RPMI7951 (cell line): ENCODE measurements at places on chromosomes 11 and 22. TPM values are rescaled to one million over a fixed set of nuclear protein-coding genes. Genes with fewer than 3 reads are reported as not detected.

DNA sequence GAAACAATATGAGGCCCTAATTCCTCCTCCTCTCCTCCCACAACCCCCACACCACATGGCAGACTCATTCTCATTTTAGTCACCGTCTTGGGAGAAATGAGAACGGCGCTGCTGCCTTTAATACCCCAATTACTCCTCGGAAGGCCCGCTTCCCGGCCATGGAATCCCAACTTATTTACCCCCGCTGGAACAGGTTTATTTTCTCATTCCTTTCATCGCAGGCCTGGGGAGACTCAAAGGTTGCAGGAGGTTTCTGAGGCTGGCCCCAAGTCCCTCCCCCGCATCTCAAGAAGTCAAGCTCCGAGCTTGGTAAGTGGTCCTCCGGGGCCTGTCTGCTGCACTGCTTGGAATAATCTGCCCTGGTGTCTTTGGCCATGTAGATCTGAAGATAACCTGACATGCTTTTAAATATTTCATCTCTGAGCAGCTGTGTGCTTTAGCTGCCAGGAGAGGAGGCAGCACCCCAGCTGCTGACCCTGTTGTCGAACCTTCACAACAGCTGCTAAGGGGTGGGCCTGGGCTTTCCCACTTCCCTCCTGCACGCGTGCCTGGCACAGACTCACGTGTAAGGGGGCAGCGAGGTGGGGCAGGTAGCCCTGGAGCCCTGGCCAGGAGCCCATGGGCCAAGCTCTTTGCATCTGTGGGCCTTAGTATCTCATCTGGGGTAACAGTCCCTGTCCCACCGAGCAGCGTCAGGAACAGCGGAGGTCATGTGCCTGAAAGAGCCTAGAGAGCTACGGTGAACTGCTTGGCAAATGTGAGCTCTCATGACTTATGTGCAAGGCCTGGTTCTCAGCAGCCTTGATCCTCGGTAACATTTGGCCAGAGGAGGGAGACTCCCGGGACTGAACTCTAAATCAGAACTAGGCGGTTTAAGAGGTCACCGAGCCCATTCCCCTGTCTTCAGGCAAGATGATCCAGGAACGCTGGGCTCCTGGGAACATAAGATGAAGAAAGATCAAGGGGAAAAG, 164.6 kb downstream of the ST3GAL4 start:
- DNase-seq: no peak

GRCh38 chr11:132357811-132358572, 987.6 kb downstream of the NTM start:
- DNase-seq: no peak

DNA sequence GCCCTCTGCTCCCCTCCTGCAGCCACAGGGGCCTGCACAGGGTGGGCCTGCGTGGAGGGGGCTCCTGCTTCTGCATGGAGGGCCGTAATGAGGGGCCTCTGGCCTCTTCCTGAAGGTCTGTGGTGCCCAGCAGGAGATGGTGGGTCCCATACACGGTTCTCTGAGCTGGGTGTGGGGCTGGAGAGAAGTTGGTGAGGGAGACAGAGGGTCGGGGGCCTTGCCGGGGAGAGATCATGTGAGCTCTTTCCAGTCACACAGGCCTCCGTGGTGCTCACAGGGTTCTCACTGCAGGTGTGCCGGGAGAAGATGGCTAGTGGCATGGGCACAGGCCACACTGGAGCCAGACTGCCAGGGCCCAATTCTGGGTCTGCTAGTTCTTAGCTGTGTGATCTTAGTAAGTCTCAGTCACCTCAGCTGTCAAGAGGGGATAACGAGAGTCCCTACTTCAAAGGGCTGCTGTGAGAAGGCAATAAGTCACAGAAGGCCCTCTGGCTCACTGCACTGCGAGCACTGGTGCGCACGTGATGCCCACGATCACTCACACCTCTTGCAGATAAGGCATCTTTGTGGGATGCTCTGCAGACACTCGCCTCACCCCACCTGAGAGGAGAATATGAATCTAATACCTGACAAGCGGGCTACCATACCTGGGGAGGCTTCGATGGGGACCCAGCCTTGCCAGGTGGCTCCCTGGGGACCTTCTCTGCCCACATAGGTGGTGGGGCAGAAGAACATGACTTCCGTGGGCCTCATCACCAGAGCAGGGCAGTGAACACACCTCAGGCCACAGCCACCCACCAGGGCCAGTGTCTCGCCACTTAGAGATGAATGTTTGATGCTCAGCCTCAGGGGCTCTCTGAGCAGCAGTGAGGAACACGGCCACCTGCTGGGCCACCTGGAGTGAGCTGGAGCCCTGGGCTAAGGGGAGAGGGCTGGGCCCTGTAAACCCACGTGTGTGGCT, 14.5 kb downstream of the KCNC1 start:
- DNase-seq: no peak

Gene SYCE3
- total RNA-seq: not detected in 2 replicates

DNA sequence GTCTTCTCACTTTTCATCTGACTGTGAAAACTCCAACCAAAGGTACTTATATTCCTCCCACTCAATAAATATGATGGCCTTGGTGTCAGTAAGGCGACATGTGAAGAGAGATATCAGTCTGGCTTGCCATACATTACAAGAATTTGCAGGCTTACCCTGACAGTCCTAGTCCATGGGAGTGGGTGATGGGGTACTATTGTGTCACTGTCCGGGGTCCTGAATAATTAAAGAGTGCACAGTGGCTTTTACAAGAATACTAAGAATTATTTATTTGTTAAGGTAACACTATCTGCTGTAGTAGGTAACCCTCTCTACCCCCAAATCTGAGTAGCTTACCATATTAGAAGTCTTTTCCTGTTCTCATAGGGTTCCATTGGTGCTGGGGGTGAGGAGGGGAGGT, 23.1 kb upstream of the IZUMO1R start:
- no peak for DNase-seq

Gene MUC2
- total RNA-seq: not detected in 2 replicates

Gene CPT1B
- 4.8 and 5.0 TPM in 2 replicates for total RNA-seq

DNA sequence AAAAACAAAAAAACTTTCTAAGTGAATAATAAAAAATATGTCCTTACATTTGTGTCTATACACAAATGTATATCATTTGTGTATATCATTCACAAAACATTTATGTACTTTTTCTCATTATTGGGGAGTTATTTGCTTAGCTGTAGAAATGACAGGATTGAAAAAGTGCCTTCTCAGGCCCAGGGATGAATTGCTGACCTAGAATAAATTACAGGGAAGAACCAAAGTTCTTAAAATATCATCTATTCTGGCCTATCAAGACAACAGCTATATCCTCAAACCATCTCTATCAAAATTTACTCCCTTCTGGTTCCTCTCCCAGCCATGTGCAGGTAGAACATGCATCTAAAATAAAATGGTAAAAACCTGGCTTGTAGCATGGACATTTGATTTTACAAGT, 1.9 kb upstream of the RAB6A start:
- DNase-seq: no peak

Gene RCOR2
- 0.96 and 2.1 TPM in 2 replicates for total RNA-seq

DNA sequence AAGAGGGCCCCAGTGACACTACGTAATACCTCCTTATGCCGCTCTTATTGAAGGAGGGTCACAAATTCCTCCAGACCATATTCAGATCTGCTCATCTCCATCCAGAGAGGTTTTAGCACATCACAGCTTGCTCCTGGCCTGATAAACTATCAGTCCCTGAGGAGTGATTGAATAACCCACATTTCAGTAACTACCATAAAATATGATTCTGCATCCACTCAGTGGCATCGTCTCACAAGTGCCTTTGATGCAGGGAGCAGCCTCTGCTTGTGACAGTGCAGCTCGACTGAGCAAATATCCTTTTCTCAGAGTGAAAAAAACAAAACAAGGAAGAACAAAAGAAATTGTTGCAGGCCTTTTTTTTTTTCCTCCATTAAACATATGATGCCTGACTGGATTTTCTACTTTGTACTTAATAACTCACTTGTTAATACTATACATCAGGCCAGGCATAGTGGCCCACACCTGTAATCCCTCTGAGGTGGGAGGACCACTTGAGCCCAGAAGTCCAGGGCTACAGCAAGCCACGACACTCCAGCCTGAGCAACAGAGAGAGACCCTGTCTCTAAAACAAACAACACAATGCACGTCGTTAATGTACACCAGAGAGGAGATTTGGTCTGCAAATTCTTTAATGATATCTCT, 64.5 kb downstream of the DDX10 start:
- no peak for DNase-seq

GRCh38 chr11:44260081-44260480, 49.9 kb downstream of the ALX4 start:
- no peak for DNase-seq

DNA sequence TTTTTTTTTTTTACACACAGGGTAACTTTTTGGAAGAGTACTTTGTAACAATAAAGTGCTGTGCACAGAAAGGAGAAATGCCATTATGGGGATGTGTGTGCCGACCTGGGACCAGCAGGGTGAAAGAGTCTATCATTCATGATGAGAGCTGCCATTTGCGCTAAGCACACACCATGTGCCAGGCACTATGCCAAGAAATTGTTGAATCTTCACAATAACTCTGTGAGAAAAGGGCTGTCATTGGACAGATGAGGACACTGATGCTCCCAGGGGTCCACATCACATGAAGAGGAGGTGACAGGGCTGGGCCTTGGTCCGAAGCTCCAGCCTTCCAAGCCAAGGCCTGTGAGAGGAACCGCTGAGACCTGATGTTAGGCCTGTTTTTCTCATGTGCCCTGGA, 5.6 kb downstream of the DUSP18 start:
- DNase-seq: no peak

GRCh38 chr22:37218771-37219411, 6.6 kb upstream of the SSTR3 start:
- DNase-seq: no peak

DNA sequence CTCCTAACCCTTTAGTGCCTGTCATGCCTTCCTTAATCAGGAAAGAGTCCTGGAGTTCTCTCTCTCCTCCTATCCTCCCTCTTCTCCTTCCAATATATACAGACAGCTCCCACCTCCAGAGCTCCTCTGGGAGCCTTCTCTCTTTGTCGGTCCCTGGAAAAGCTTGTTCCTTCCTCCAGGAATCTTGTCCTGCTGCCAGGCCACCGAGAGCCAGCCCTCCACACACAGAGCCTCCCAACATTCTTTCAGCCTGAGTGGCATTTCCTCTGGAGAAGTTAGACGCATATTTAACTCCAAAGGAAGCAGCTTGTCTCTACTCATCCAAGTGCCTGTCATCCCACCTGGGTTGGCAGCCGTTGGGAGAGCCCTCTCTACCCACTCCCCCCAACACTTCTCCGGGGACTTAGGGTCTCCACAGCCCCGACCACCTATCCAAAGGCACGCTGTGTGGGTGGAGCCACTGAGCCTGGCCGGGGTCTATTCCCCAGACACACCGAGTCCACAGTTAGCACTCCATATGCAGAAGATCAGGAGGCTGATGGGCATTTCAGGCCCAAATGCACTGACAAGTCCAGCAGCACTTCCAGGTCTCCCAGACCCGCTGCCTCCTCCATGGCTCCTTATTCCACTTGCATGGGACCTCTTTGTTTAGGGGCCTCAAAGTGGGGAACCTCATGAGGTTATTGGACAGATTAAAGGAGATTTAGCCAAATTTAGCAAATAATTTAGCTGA, 31.1 kb downstream of the DKK3 start:
- DNase-seq: peak; percentile 94

GRCh38 chr11:64339754-64340408, at the start of gene CCDC88B:
Gene CCDC88B (plus strand): TSS chr11:64340204. CDS start chr11:64340267, 63 bp downstream.
- no peak for DNase-seq

- no peak for DNase-seq
These were observed 33.3 kb downstream of the CD6 start for GRCh38 chr11:61004761-61005181.

DNA sequence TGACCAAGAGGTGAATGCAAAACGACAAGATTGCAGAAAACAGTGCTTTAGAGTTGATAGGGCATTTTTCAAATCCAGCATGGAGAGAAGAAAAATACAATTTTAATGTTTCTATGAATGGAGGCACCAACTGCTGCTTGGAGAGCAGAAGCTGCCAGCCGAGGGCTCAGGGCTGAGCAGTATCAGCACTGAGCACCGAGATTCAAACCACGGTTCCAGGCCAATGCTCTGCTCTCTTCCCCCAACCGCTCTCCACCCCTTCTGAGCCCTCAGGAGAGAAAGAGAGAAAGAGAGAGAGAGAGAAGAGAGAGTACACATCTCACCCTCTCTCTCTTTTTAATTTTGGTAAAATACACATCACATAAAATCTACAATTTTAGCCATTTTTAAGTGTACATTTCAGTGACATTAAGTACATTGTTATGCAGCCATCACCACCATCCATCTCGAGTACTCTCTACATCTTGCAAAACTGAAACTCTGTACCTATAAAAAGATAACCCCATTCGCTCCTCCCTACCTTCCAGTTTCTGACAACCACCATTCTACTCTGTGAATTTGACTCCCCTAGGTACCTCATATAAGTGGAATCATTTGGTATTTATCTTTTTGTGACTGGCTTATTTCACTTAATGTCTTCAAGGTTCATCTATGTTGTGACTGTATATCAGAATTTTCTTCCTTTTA, 333.3 kb downstream of the MIAT start:
- DNase-seq: no peak

DNA sequence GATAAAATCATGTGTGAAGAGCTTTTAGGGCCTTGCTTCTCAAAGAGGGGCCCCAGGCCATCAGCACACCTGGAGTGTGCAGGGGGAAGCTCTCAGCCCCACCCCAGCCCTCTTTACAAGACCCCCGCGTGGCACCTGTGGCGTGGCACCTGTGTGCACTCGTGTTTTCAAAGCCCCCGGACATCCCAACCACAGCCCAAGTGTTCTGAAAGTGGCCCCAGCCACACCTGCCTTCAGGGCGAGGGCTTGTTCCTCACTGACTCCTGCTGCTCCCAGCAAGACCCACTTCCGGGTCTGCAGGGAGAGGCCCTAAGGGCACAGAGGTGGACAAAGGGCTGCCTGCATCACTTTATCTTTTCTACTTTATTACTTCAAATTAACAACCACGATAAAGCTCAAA, 17.5 kb upstream of the TMEM184B start:
- no peak for DNase-seq

- no peak for DNase-seq
These were observed 126.5 kb downstream of the CASP12 start for GRCh38 chr11:104771763-104772162.

DNA sequence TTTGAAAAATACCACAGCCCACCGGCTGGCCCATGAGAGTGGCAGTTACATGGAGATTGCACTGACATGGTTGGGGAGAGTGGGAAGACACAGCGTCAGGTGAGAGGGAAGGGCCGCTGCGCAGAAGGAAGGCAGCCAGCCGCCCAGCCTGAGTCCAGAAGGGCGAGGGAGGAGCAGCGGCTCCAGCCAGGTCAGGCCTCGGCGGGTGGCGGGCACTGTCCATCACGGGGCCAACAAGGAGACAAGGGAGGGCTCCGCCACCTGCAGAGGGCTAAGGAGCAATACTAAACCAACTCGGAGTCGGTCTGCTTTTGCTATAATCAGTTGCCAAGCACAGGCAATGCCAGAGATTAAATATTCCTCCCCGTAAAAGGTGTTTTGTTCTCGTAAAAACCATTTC, 384.5 kb downstream of the TBC1D22A start:
- DNase-seq: no peak

DNA sequence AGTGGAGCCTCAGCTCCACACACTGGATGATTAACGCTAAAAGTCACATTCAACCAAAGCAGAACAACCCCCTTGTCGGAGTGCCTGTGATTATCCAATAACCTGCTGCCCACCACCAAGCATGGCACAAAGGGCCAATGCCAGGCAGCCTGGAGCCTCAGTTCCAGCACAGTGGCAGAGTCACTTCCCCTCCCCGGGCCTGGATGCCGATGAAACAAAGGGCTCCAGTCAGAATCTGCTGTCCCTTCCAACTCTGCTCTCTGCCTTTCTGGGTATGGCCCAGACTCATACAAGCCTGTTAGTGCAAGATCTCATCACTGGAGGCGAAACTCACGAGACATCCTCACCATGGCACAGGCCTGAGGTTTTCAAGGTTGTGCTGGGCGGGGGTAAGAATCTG, 52.1 kb downstream of the CLTCL1 start:
- no peak for DNase-seq

Gene CHRM4
- 0.49 TPM in 1 of 2 replicates, not detected in the other for total RNA-seq
